ENCODE measurements at places on chromosomes 2 and 18.

GRCh38 chr18:75143851-75144250 is 65.1 kb downstream of the PTGR3 start:
- no peak for DNase-seq

DNA sequence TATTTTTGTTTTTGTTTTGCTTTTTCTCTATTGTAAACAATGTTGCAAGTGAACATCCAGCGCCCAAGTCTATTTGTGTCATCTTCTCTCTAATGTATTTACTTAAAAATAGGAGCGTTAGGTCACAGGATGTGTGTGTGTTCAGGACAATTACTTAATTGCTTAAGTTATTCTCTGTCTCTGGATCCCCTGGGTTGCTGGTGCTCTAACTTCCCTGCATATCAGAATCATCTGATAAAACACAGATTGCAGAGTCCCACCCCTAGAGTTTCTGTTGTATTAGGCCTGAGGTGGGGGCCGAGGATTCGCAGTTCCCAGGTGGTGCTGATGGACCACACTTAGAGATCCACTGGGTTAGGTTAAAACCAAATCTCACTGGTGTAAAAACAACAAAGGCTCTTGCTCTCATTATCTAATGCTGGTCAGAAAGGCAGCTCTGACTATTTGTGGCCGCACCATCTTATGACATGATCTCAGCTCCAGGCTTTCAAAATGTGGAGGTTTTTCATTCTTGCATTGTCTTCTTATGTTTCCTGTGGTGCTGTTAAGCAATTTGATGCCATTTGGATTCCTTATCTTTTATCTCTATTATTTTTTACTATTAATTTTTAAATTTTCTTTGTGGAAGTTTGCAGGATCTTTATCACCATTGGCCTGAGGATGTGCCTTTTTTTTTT is 87.7 kb downstream of the CLIP4 start:
- DNase-seq: no peak

DNA sequence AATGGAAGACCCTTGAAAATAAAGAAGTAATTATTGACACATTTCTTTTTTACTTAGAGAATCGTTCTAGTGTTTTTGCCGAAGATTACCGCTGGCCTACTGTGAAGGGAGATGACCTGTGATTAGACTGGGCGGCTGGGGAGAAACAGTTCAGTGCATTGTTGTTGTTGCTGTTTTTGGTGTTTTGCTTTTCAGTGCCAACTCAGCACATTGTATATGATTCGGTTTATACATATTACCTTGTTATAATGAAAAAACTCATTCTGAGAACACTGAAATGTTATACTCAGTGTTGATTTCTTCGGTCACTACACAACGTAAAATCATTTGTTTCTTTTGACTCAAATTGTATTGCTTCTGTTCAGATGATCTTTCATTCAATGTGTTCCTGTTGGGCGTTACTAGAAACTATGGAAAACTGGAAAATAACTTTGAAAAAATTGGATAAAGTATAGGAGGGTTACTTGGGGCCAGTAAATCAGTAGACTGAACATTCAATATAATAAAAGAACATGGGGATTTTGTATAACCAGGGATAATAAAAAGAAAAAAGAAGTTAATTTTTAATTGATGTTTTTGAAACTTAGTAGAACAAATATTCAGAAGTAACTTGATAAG is 3.3 kb downstream of the PMAIP1 start:
- no peak for DNase-seq

DNA sequence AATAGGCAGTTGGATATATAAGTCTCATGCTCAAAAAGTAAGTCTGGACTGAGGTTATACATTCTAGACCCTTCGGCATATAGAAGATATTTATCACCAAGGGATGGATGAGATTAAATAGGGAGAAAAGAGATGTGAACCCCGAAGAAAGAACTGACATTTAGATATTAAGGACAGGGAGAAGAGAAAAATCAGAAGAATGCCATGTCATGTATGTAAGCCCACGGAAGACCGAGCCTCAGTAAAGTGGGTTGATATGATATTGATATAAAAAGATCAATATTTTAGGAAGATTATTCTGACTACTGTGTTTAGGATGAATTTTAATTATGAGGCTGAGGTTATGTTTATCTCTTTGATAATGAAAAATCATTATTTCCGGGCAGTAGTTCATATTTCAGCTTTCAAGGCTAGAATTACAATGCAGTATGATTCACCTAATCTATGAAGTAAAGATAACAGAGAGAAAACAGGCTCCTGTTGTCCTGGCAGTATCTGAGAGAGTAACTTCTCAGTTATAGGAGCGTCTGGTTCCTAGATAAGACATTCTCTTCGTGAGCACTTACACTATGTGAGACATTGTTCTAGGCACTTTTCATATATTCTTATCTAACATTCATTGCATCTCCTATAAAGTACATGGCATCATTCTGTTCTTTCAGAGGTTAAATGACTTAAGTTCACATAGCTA is 83.0 kb downstream of the UBR3 start:
- DNase-seq: no peak

DNA sequence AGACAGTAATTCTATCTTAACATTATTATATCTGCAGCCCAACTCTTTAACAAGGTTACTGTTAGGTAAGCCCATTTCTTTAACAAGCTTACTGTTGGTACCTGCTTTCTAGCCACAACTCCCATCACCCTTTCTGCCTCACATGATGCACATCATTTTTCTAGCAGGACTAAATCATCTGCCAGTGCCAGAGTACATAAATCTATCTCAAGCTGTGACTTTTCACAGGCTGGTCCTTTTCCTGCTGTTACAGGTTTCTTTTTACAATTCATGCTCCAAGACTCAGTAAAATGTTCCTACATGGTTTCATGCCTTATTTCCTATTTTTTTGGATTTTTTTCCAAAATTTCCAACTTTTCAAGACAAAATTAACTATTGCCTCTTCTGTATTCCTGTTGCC is 30.4 kb upstream of the ZC3H15 start:
- no peak for DNase-seq

DNA sequence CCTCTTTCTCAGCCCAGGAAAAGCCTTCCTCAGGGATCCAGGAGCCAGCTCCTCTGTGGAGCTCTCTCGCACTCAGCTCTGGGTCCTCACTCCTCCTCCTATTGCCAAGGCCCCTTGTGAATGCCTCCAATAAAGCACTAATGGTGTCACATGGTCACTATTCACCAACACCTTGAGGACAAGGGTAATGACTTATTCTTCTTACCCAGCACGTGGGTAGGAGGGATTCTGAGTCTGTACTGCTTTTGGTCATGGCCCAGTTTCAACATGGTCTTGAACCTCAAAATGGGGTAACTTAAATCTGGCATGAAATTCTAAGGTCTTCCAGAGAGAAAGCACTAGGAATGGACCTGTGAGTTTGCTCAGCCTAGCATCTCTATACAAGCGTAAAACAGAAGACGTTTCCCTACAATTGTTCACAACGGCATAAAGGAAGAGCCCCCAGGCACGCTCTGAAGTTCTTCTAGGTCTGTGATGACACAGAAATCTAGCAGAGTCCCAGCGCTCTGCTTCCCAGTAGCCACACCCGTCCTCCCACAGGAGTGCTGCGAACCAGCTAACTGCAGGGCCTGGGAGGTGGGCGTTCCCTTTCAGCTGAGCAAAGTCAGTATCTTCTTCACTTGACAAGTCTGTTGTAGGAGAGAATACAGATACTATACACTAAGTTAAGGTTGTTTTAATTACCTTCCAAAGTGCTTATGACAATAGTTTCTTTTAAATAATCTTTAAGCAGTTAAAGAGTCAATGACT is 14.6 kb upstream of the KIDINS220 start:
- DNase-seq: no peak

DNA sequence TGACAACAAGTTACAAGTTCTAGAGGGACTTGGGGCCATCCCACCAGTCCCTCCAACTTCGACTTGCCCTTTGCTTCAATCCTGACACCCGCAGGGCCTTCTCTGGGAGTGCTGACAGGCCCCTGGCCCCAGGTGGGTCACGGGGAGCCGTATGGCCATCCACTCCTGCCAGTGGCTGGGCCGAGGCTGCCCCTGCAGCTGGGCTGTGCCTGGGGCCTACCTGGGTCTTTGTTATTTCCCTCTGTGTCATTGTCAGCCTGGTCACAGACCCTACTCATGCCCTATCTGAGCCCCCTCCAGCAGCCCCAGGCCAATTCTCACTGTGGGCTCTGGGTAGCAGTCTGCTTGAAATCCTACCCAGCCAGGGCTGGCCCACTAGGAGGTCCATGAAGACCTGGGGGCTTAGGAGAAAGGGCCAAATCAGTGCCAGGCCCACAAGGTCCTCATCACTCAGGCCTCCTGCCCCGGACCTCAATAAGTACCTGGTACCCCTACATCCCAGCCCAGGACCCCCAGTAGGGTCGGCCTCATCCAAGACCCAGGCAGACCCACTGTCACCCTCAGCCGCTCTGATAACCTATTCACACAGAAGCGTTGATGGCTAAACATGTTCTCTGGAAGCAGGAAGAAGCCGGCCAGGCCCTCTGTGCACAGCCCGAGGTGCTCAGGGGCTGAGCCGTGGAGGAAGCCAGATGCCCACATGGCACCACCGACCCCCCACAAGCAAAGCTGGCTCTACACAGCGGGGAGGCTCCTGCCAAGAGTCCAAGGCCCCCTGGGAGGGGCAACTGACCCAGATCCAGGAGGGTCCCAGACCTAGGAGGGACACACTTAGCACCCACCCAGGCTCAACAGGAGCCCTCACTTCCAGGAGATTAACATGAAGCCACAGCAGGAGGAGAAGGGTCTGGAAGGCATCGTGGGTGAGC is 57.7 kb downstream of the BIN1 start:
- no peak for DNase-seq

- peak; percentile 37 for DNase-seq
Measured at GRCh38 chr2:98518101-98518500, 73.4 kb downstream of the INPP4A start.

- DNase-seq: no peak
Measured at GRCh38 chr2:162732946-162733698, 105.4 kb downstream of the KCNH7 start.

GRCh38 chr18:354471-354870 is 86.6 kb upstream of the THOC1 start:
- DNase-seq: no peak

GRCh38 chr2:9812945-9813311 is 30.3 kb upstream of the TAF1B start:
- no peak for DNase-seq

DNA sequence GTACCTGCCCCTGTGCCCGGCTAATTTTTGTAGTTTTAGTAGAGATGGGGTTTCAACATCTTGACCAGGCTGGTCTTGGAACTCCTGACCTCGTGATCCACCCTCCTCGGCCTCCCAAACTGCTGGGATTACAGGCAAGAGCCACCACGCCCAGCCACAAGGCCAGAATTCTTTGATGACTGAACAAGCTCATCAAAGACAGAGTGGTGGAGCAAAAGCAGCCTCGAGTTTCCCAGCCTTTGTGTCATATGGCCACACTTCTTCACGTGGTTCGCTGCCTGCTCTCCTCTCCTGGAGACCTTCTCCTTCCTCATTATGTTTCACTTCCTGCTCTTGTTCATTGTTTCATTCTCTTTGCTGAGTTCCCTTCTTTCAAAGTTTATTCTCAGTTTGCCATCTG is 9.9 kb upstream of the NPC1 start:
- no peak for DNase-seq

DNA sequence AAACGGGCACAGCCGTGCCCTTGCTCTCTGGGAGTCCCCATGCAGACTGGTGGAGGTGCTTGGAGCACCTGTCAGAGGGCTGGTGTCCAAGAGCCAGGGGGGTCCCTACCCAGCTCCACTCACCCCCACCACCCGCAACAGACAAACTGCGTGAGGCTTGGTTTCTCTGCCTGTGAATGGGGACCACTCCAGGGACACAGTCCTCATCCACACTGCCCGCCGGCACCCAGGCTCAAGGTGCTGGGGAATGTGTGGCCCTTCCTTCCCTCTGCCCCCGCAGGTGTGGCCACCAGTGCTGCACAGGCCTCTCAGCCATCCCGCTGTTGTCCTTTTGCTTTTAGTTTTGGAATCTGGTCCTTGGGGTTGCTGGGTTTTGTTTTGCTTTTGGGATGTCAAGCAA is 136.5 kb upstream of the ZNF236 start:
- no peak for DNase-seq

DNA sequence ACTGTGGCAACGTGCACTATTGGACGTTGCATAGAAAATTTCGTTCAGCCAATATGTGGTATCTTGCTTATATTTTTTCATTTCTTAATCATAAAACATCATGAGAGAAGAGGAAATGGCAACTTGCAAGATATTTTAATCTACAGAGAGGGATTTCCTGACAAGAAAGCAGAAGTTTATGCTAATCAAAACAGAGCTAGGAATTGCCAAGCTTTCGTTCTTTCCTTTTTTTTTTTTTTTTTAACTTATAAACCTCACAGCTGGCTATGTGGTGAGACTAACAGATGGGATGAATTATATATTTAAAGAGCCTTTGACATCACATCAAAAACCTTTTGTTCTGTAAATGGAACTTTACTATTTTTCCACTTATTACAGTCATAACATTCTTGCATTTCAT is 1136.9 kb upstream of the TMEFF2 start:
- DNase-seq: no peak

DNA sequence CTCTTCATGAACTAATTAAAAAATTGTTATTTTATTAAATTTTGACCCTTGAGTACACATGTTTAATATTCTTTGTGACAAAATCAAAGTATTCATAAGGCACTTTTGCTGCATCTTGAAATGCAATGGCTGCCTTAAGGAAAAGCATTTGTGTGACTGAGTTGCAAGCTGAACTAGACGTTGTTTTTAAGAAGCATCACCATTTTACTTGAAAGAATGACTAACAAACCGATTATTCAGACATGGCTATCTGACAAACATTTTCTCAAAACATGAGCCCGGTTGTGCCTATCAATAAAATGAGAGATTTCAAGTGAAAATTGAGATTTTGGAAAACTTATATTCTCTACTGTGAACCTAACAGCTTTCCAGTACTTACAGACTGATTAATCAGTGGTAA is 2.8 kb downstream of the GCFC2 start:
- no peak for DNase-seq

GRCh38 chr18:38243291-38243690 is 677.7 kb upstream of the CELF4 start:
- no peak for DNase-seq

DNA sequence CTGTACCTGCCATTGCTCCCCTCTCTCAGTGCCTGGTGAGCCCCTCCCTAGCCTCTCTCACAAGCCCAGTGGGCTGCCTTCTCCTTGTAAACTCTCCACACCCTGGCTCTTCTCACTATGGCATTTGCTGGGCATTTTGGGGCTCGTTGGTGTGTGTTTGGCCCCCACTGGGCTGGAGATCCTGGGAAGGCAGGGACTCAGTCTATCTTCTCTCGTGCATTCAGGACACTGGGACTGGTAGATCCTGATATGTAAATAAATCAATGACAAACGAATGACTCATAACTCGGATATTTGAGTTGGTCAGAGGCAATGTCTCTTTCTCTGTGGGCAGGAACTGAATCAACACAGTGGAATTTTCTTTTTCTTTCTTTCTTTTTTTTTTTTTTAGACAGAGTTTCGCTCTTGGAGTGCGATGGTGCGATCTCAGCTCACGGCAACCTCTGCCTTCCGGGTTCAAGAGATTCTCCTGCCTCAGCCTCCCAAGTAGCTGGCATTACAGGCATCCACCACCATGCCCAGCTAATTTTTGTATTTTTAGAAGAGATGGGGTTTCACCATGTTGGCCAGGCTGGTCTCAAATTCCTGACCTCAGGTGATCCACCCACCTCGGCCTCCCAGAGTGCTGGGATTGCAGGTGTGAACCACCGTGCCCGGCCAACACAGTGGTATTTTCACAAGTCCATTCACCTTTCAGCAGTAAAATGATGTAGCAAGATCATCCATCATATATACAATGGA is 144.6 kb upstream of the SPRED2 start:
- no peak for DNase-seq

All from stimulated activated CD8-positive, alpha-beta memory T cell treated with anti-CD3 and anti-CD28 coated beads, Interleukin-7, amount 100 ng/mL, for 1 hour (primary cell).